Posterior vena cava (tissue), 2 donors: ENCODE measurements at places on chromosomes 16 and 17. TPM values are rescaled to one million over a fixed set of nuclear protein-coding genes. Genes with fewer than 3 reads are reported as not detected.

ARMC7 gene
- 6.4 TPM for total RNA-seq

SEPTIN1 gene
- total RNA-seq: 1.6 TPM

TBC1D3 gene
- total RNA-seq: not detected

LRRC36 gene
- not detected for total RNA-seq

PITPNM3 gene
- 26.6 TPM for total RNA-seq

CACNG3 gene
- total RNA-seq: not detected

VASN gene
- total RNA-seq: 89.3 TPM

NPIPA2 gene
- total RNA-seq: 3.4 TPM

C17orf100 gene
- 0.81 TPM for total RNA-seq

FNDC8 gene
- total RNA-seq: not detected

TCAP gene
- 1.0 TPM for total RNA-seq

KRT36 gene
- total RNA-seq: not detected

DEXI gene
- 36.0 TPM for total RNA-seq

TBC1D3C gene
- total RNA-seq: not detected

KCNH4 gene
- 0.33 TPM for total RNA-seq

KRTAP3-2 gene
- total RNA-seq: not detected

KRT32 gene
- total RNA-seq: 0.23 TPM

ADORA2B gene
- 0.86 TPM for total RNA-seq

COPZ2 gene
- 136 TPM for total RNA-seq

NLRC5 gene
- 53.2 TPM for total RNA-seq

MINK1 gene
- total RNA-seq: 53.3 TPM

HSD17B2 gene
- not detected for total RNA-seq

HBQ1 gene
- total RNA-seq: not detected

CCDC57 gene
- 28.5 TPM for total RNA-seq

PDE6G gene
- total RNA-seq: not detected

CAPNS2 gene
- 0.83 TPM for total RNA-seq

SKAP1 gene
- 1.5 TPM for total RNA-seq

NOS2 gene
- 0.33 TPM for total RNA-seq

KRTAP4-9 gene
- not detected for total RNA-seq

HS3ST3B1 gene
- 0.97 TPM for total RNA-seq

CACNG1 gene
- not detected for total RNA-seq

KLHL10 gene
- 0.32 TPM for total RNA-seq

CCDC200 gene
- not detected for total RNA-seq

TNFRSF17 gene
- not detected for total RNA-seq

NPIPA5 gene
- total RNA-seq: 21.8 TPM

MPDU1 gene
- total RNA-seq: 31.2 TPM

KRTAP3-1 gene
- total RNA-seq: not detected

LRRC46 gene
- total RNA-seq: not detected

MYH2 gene
- total RNA-seq: 0.43 TPM

AKAP10 gene
- total RNA-seq: 37.0 TPM
